ENCODE measurements at places on chromosomes 11 and 22. TPM values are rescaled to one million over a fixed set of nuclear protein-coding genes. Genes with fewer than 3 reads are reported as not detected.

- DNase-seq = no peak
Measured at GRCh38 chr11:74427384-74427886, 29.2 kb upstream of the PGM2L1 start.

GRCh38 chr11:86816251-86816726 is 15.9 kb downstream of the PRSS23 start:
- DNase-seq = no peak

GRCh38 chr22:19853879-19854777 is 546 bp downstream of the GNB1L start:
- peak; percentile 37 for DNase-seq

GRCh38 chr22:25488244-25489020 is 76.0 kb upstream of the GRK3 start:
- no peak for DNase-seq

DNA sequence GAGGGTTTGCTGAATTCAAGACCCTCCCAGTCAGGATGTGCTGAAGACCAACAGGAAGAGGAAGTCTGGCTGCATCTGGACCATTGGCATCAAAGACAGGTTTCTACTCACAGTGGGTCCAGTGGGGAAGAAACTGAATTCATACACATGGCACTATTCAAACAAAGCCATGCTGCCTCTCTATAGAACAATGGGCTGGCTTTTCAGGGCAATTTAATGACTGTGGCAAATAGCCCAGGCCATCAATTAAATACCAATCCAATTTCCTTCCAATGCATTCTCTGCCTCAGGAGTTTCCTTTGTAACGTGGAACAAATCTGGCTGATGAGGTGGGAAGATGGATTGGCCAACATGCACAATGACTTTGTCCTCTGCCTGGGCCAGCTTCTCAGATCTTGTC is 98.6 kb downstream of the SEZ6L start:
- DNase-seq = no peak

The SAA1 gene
- total RNA-seq = not detected

DNA sequence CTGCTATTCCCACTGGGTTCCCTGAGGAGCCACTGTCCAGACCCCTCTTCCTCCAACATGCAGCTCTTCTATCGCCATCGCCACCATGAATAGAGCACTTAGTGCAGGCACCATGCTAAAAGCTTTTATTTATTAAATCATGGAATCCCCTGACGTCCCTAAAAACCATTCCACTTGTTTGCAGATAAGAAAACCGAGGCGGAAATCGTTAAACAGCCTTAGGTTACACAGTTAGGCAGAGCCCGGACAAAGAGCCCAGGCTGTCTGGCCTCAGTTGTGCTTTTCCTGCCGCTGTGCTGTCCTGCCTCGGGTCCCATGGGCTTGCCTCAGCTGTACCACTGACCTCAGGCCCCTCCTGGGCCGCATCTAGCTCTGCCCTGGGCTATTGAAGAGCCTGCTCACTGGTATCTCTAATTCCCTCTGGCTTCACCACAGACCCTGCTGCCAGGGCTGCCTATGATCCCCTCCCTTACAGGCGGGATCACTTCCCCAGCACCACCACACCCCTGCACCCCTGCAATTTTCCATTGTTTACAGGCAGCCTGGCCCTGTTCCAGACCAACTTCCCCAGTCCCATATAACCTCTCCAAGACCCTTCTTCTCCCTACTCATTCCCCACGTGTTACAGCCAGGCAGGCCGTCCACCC is 13.0 kb upstream of the TUB start:
- DNase-seq = no peak

GRCh38 chr22:27453725-27454124 is 347.8 kb downstream of the MN1 start:
- no peak for DNase-seq

- DNase-seq = no peak
Measured at GRCh38 chr11:116500947-116501602, 271.7 kb downstream of the BUD13 start.

GRCh38 chr22:44525941-44526778 is 28.1 kb upstream of the RTL6 start:
- DNase-seq = no peak

The DCDC1 gene
- not detected for total RNA-seq
